ENCODE measurements at places on chromosomes 13 and 19. TPM values are rescaled to one million over a fixed set of nuclear protein-coding genes. Genes with fewer than 3 reads are reported as not detected.
A peak's percentile ranks its signal among the peaks of the same experiment; 100 is the strongest.

KLK6 gene
- not detected for total RNA-seq

POLD1 gene
- 154 TPM for total RNA-seq

DNA sequence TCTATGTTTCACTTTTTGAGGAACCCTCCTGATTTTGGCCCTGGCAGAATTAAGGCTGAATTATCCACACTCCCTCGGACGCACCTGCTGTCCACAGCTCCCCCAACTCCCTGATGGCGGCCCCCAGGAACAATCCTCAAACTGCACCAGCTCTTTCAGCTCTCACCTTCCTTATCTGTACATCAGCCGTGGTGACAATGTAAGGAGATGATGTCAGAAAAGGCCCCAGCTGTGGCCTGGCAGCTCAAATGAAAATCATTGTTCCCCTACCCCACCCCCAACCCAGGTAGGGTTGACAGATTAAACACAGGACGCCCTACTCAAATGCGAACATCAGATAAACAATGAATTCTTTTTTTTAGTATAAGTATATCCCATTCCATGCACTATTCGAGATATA is 35.0 kb upstream of the KLF2 start:
- no peak for DNase-seq
- H3K36me3 ChIP-seq, result no peaks in the 10 kb centered on the region
- H3K27ac ChIP-seq, result no peak overlapping the region
- no peaks in the 10 kb centered on the region for H3K27me3 ChIP-seq
- H3K4me1 ChIP-seq, result peaks cover 11% of the 10 kb centered on the region

FCAR gene
- not detected for total RNA-seq

GRCh38 chr13:74066937-74067336 is 67.3 kb downstream of the KLF12 start:
- H3K36me3 ChIP-seq, result no peaks in the 10 kb centered on the region
- no peaks in the 10 kb centered on the region for H3K27me3 ChIP-seq
- no peak for DNase-seq
- H3K27ac ChIP-seq, result no peak overlapping the region
- H3K4me3 ChIP-seq, result no peak overlapping the region

- peaks cover 10% of the 10 kb centered on the region for H3K4me1 ChIP-seq
- no peak overlapping the region for H3K4me3 ChIP-seq
- no peak for DNase-seq
Observed at GRCh38 chr19:49912965-49913685, 15.9 kb upstream of the ATF5 start.

GRCh38 chr13:70432276-70432805 is 324.1 kb upstream of the KLHL1 start:
- no peak overlapping the region for H3K27ac ChIP-seq
- DNase-seq, result no peak
- H3K36me3 ChIP-seq, result no peaks in the 10 kb centered on the region
- no peaks in the 10 kb centered on the region for H3K27me3 ChIP-seq
- no peak overlapping the region for H3K4me3 ChIP-seq
- H3K4me1 ChIP-seq, result no peaks in the 10 kb centered on the region

CACNG8 gene
- not detected for total RNA-seq

DNA sequence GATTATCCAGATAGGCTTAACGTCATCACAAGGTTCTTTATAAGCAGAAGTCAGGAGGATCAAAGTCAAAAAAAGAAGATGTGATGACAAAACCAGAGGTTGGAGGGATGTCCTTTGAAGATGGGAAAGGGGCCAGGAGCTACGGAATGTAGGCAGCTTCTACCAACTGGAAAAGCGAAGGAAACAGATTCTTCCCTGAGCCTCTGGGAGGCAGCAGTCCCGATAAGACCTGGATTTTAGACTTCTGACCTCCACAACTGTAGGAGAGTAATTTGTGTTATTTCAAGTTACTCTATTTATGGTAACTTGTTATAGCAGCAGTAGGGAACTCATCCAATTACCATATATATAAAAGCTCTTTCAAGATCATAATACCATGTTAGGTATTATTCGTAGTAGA is 98.8 kb upstream of the MYCBP2 start:
- no peaks in the 10 kb centered on the region for H3K4me1 ChIP-seq
- H3K4me3 ChIP-seq, result no peak overlapping the region
- no peaks in the 10 kb centered on the region for H3K27me3 ChIP-seq

GRCh38 chr19:21677696-21678418 is 89.5 kb downstream of the ZNF100 start:
- no peak for DNase-seq
- no peaks in the 10 kb centered on the region for H3K36me3 ChIP-seq
- no peak overlapping the region for H3K27ac ChIP-seq
- no peak overlapping the region for H3K4me3 ChIP-seq
- H3K27me3 ChIP-seq, result no peaks in the 10 kb centered on the region

- H3K27me3 ChIP-seq, result peaks cover 21% of the 10 kb centered on the region
- no peak overlapping the region for H3K27ac ChIP-seq
- DNase-seq, result no peak
- peak overlapping the region; percentile 19 for H3K4me3 ChIP-seq
Observed at GRCh38 chr19:13864667-13865570, 12.0 kb upstream of the NANOS3 start.

DNA sequence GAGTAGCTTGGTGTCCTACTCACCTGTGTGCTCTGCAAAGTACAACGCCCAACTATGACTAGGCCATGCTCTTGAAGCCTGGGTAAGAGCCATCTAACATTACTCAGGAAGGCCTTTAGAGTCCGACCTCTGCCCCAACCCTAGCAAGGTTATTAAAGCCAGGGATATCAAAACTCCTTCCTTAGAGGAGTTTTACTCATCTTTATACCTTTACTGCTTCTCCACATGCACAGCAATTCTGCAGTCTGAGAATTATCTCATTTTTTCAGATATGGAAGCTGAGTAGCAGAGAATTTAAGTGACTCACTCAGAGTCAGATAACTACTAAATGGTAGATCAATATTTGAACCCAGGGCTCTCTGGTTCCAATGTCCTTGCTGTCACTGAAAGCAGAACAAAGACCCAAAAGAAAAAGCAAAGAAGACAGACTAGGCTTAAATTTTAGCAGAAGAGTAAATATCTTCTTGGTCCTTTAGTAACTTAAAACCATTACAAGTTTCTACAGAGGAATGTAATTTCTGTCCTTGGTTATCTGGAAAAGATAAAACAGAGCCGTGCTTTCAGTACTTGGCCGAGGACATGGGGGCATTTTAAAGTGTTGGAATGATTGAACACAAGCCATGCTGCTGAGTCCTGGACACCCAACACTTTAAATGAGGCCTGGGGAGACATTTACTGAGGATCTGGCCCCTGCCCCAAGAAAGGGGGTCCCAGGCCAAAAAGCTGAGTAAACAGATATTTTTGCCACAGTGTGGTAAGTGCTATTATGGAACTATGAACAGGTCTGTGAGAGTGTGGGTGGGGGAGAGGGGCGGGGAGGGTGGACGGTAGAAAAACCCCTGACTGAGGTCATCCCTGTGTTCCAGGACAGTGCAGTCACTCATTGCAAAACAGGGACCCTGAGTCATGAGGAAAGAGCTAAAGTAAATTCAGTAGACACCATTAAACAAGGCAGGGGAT is 18.4 kb upstream of the KPNA3 start:
- no peaks in the 10 kb centered on the region for H3K27me3 ChIP-seq
- H3K4me1 ChIP-seq, result no peaks in the 10 kb centered on the region
- no peak overlapping the region for H3K27ac ChIP-seq
- H3K4me3 ChIP-seq, result no peak overlapping the region
- DNase-seq, result no peak
- H3K36me3 ChIP-seq, result no peaks in the 10 kb centered on the region

- no peaks in the 10 kb centered on the region for H3K36me3 ChIP-seq
- H3K27me3 ChIP-seq, result no peaks in the 10 kb centered on the region
- H3K27ac ChIP-seq, result no peak overlapping the region
- DNase-seq, result no peak
Observed at GRCh38 chr13:51999510-51999911, 11.7 kb downstream of the ATP7B start.

DLL3 gene
- 0.92 TPM for total RNA-seq

DNA sequence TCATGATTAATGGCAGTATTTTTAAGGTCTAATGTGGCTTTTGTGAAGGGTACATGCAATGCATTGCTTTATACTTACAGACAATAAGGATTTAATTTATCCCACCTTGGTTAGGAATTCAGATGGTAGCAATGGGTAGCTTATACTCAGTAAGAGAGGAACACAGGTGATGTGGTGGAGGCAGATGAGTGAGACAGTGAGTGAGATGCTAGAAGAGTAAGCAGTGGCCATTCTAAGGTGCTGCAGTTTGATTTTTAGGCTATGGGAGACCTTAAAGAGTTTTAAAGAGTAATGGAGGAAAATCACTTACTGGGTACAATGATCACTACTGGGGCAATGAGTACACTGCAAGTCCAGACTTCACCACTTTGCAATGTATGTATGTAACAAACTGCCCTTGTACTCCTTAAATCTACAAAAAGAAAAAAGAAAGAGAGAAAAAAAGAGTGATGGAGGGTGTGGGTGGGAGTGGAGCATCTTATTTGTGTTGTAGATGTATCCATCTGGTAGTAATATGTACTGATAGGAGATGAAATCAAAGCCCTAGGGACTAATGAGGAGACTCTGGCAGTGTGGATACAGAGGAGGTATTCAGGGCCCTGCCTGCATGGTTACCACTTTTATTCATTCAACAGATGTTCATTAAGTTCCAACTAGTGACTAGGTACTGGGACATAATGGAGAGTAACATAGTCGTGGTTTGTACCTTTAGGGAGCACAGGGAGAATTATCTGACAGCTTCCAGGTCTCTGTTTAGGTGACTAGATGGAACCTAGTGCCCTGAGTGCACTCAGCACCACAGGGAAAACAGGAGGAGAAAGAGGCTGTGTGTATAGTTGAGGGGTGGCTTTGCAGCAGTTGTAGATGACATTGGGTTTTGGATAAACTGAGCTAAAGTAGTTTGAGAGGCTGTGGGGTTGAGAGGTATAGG is 99.0 kb downstream of the GPC6 start:
- no peak overlapping the region for H3K27ac ChIP-seq
- H3K4me1 ChIP-seq, result no peaks in the 10 kb centered on the region
- no peaks in the 10 kb centered on the region for H3K27me3 ChIP-seq
- DNase-seq, result no peak

- no peaks in the 10 kb centered on the region for H3K36me3 ChIP-seq
- no peaks in the 10 kb centered on the region for H3K27me3 ChIP-seq
- no peak overlapping the region for H3K4me3 ChIP-seq
- DNase-seq, result no peak
Observed at GRCh38 chr13:101127741-101128353, 288.5 kb downstream of the NALCN start.

KLK8 gene
- not detected for total RNA-seq

TNNI3 gene
- not detected for total RNA-seq

IQCN gene
- total RNA-seq, result 1.3 TPM

Measured in CD8-positive, alpha-beta memory T cell (primary cell).